Activated T-cell treated with anti-CD3 and anti-CD28 coated beads for 4 hours (primary cell): ENCODE measurements at places on chromosomes 5 and 9.
A peak's percentile ranks its signal among the peaks of the same experiment; 100 is the strongest.

- DNase-seq, result no peak
Observed at GRCh38 chr5:34656700-34657273, 659 bp downstream of the RAI14 start.

DNA sequence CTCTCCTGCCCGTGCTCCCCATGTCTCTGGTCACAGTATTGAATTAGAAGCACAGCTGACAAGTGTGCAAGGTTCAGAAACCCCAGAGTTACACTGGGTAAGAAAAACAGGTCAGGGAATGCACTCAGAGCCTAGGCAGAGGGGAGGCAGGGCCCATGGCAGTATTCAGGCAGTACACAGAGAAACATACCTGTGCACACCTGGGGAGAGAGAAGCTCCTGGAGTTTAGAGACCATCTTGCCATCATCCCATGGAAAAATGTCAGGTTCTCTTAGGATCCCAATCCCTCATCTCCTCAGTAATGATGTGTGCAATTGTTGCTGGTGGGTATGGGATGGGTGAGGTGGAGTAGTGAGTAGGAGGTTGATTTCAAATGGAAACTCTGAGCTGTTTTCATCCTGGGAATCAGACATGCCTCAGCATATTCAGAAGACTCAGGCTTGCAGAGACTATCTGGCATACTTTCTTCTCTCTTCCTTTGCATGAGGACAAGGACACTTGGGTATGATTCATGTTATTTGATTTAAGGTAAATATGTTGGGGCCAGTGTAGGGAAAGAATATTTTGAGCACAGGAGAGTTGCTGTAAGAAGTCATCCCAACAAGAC is 228.5 kb downstream of the ESM1 start:
- DNase-seq, result no peak

DNA sequence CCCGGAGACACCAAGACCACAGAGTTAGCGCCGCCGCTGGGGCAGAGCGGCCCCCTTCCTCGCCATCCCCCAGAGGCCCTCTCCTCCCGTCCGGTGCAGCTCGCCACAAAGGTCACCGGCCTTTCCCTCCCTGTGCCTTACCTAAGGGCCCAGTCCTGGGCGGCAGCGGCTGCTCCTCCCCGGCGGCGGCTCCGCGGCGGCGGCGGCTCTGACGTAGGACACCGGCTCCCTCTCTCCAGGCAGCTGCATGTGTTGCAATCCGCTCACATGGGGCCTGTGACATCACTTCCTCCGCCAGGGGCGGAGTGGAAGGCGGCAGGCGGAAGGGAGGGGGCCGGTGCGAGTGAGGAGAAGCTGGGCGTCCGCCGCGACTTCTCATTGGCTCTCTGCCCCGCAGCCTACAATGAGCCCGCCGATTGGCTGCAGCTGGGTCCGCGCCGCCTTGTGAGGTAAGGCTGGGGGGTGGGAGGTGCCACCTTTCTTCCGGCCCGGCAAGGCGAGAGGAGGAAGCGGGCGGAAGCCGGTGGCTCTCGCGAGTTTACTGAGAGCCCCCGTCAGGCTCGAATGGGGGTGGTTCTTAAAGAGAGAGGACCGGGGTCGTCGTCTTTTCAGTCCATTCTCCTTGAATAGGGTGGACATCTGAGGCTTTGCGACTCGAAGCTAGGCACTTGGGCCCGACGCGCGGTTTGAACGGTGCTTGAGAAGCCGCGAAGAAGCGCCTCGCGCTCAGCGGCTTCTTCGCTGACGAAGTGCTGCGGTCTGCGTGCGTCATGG is at the start of gene ETF1:
ETF1 (minus strand) TSS at position 281 of the 774 bp plus-strand sequence. CDS start 318 bp downstream, outside the sequence.
- DNase-seq, result peak; percentile 99

- no peak for DNase-seq
Observed at GRCh38 chr9:28909526-28909925, 1336.2 kb upstream of the C9orf72 start.

GRCh38 chr9:4137681-4138099 is 162.2 kb downstream of the GLIS3 start:
- no peak for DNase-seq

DNA sequence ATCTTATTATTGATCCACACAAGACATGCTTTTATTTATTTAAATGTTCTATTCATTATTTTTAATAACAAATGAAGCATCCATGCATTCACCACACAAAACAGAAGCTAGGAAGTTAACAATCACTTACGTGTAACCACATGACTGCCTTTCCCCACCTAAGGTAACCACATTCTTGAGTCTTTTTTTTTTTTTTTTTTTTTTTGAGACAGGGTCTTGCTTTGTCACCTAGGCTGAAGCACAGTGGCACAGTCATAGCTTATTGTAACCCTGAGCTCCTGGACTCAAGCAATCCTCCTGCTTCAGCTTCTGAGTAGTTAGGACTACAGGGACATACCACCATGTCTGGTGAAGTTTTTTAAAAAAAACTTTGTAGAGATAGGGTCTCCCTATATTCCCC is 133.0 kb downstream of the DOCK2 start:
- no peak for DNase-seq

- DNase-seq, result no peak
Observed at GRCh38 chr5:98282521-98282920, 490.9 kb upstream of the RGMB start.

DNA sequence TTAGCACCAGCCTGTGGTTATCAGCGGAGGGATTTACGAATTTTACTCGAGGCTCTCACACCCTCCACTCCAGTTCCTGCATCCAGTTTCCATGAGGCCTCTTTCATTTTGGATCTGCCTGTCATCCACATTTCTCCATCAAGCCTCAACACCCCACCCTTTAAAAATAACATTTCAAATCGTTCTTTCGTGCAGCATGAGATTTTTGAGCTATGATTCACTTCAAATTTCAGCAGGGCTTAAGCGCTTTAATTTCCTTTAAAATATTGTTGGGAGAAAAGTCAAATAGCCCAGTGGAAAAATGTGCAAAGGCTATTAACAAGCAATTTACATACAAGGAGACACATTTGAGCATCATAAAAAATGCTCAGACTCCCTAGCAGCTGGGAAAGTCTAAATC is 103.2 kb downstream of the MSX2 start:
- no peak for DNase-seq

GRCh38 chr9:84504360-84504759 is 163.8 kb upstream of the SLC28A3 start:
- DNase-seq, result no peak

DNA sequence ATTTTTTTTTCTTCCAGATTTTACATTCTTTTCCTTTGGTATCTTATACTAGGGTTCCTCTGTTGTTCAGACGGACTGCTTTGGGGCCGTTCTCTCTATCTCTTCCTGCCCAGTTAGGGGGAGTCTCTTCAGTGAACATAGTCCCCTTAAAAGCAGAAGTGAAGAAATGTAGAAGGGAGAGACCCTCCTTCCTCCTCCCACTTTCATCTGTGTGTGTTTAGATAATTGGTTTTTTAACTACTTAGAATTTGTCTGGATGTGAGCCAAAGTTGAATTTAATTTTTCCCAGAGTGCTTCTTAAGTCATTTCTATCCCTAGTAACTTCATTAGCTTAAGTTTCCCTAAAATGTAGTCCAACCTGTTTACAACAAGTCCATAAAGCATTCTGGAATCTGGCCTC is 167.5 kb downstream of the HACD4 start:
- no peak for DNase-seq

DNA sequence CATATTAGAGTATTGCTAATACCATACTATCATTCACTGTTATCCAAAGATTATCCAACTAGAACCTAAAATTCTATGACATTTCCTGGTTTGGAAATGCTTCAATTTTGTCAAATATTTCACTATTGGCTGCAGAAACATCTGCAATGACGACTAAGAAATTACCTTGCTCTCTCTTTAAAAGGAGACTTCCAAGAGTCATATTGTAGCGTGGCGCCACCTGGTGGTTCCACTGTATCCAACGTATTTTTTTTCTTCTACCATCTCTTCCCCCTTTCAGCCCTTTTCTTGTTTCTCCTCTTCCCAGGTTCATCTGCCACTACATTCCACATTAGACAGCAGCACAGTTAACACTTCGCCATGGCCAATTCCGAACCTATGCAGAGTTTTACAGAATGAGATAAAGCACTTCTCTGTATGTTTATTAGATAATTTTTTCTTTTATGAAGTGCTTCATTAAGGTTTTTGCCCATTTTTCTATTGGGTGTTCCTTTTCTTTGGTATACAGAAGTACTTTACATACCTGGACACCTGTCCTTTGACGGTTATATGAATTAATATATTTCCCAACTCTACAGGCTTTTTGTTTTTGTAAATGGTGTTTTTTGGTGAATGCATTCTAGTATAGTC is 153.5 kb downstream of the CDC42SE2 start:
- DNase-seq, result peak; percentile 80

- DNase-seq, result no peak
Observed at GRCh38 chr5:99129768-99130501, 201.1 kb upstream of the CHD1 start.

- peak; percentile 31 for DNase-seq
Observed at GRCh38 chr5:156934450-156935211, 28.4 kb downstream of the TIMD4 start.

- no peak for DNase-seq
Observed at GRCh38 chr5:93304456-93305250, 276.4 kb downstream of the NR2F1-AS1 start.

DNA sequence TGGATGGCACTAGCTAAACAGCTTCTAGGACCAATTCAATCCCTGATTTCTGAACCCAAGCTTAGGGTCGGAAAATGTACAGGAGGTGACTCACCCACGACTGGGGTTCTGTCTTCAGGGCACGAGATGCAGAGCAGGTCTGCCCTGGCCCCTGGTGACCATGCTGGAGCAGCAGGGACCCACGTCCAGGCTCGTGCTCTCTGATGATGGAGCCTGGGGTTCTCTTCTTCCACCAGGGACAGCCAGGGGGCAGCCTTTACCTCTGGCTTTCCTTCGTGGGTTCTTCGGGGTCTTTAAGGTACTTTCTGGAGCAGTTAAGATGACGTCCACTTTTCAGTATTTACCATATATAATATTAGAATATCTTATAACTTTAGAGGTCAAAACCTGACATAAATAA is 2.1 kb downstream of the CFAP77 start:
- no peak for DNase-seq

GRCh38 chr5:143618141-143618540 is 193.8 kb upstream of the HMHB1 start:
- no peak for DNase-seq

GRCh38 chr9:127569886-127570401 is 42.1 kb upstream of the STXBP1 start:
- DNase-seq, result no peak

DNA sequence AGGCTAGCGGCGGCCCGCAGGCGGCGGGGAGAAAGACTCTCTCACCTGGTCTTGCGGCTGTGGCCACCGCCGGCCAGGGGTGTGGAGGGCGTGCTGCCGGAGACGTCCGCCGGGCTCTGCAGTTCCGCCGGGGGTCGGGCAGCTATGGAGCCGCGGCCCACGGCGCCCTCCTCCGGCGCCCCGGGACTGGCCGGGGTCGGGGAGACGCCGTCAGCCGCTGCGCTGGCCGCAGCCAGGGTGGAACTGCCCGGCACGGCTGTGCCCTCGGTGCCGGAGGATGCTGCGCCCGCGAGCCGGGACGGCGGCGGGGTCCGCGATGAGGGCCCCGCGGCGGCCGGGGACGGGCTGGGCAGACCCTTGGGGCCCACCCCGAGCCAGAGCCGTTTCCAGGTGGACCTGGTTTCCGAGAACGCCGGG is 253 bp downstream of the SLC12A2 start:
- no peak for DNase-seq

GRCh38 chr5:132003982-132004381 is 7.5 kb downstream of the ACSL6 start:
- DNase-seq, result no peak

DNA sequence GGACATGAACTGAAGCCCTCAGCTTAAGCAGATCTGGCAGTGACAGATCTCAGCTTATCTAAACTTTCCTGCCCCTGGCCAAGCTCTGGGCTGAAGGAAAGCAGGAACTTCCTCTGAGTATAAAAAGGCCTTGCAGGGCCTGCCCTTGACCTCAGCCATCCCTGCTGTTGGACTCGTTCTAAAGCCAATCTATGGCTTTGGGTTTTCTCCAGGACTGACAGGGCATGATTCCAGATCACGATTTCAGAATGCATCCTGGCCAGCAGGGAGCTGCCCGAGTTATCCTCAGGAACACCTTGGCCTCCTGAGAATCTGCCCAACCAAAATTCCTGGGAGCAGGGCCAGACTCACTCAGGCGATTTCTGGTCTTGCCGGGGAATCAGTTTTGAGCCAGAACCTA is 502.7 kb downstream of the TLE4 start:
- no peak for DNase-seq

- no peak for DNase-seq
Observed at GRCh38 chr9:127283917-127284497, 19.4 kb downstream of the GARNL3 start.

GRCh38 chr9:7216004-7216841 is 458.4 kb downstream of the KDM4C start:
- peak; percentile 0 for DNase-seq

- DNase-seq, result no peak
Observed at GRCh38 chr5:31328040-31328733, 134.7 kb downstream of the CDH6 start.

DNA sequence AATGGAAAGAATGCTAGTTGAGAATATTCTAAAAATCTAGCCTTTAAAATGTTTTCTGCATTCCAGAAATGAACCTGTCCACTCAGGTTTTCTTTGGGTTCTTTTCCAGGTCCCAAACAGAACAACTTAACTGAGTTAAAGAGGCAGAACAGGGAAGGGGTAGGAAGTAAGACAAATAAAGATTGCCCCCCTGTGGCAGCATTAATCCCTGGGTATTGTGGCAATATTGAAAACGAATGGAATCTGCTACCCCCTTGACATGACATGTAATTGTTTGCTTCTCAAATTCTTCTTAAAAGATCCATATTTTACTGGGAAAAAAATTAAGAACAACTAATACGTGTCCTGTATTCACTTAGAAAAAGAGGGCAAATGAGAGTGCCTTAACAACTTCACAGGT is 9.3 kb upstream of the RBM22 start:
- DNase-seq, result no peak

DNA sequence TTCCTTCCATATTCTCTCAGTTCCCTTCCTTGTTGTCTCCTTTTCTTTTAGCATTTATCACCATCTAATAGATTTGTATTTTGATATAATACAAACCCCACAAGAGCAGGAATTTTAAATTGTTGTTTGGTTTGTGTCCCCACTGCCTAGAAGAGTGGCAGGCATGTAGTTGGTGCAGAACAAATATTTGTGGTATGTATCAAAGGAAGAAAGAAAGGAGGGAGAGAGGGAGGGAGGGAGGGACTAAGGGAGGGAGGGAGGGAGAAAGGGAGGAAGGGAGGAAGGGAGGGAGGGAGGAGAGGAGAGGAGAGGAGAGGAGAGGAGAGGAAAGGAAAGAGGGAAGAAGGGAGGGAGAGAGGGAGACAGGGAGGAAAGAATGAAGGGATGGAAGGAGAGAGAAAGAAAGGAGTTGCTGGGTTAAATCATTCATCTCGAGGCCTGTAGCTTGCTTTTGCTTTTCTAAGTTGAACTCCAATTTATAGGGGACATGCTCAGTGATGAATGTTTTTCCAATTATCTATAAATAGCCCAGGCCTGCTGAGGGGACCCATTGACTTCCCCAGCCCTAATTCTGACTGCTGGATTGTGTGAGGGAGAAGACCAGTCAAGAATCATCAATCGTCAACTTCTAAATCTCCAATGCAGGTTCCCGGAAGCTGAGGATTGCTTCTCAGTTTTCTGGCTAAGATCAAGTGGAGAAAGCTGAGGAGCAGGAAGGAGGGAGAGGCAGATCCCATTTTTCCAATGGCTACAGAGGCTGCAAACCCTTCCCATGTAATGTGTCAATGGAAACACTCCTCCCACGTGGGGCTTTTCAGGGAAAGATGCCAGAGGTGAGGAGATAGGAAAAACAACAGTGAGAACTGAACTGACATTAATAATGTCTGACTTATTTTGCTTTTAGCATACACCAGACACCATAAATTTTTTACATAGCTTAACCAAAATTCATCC is 320.7 kb downstream of the ASTN2 start:
- DNase-seq, result no peak

- no peak for DNase-seq
Observed at GRCh38 chr9:14058325-14058688, 255.6 kb downstream of the NFIB start.
